CD4-positive, alpha-beta T cell treated with Interleukin-21 for 1 hour (primary cell): ENCODE measurements at places on chromosomes 6 and 20.
A peak's percentile ranks its signal among the peaks of the same experiment; 100 is the strongest.

- DNase-seq, result peak; percentile 15
Observed at GRCh38 chr6:49462071-49462470, 982 bp downstream of the MMUT start.

DNA sequence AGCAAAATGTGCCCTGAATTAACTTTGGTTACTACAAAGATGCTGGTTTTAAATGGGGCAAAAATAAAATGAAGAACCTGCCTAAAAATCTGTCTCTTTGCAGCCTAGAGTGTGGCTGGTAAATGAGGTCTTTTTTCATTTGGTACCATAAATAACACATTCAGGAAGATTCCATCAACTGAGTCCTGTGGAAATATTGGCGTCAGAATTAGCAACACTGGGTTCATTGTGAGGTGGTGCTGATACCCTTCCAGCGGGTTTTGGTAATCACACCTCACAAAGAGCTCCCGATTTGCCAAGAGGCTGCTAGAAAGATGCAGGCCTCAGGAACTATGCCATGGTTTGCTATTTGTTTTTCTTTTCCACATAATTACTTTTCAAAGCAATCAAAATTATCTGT lies 55.3 kb downstream of the FAM50B start:
- no peak for DNase-seq

DNA sequence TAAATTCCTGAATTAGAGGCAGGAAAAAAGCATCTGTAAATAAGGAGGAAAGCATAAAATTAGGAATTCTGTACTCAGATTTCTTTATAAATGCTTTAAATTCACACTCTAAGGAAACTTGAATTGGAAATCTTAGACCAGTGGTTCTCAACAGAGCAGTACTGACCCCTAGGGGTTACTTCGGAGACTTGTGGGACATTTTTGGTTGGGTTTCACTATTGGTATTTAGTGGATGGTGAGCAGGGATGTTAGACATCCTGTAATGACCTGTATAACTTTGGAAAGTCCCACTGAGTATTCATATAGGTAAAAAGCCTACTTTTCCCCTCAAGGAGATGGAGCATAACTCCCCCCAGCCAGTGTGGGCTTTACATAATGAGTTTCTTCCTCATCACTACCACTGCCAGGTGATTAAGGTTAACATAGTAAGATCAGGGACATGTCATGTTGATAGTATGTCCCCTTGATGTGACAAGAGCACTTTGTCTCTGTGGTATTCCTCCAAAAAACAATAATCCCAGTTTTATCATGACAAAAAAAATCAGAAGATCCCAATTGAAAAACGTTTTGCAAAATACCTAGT lies 31.0 kb downstream of the GLO1 start:
- DNase-seq, result peak; percentile 58

GRCh38 chr6:167779129-167779992 lies 47.4 kb upstream of the AFDN start:
- no peak for DNase-seq

DNA sequence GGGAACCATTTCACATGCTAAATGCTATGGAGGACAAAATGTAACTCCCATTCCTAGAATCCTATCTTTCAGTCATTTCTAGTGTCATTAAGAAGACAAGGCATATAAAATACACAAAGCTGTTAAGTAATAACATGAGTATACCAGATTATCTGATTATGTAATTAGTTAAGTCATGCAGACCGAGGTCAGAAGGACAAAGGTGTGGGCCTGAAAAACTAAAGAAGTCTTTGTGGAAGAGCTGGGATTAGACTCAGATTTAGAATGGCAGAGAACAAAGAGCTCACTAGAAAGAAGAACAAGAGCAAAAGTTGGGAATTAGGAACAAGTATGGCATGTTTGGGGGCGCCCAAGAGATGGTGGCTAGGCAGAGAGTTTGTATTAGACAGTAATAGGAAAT lies 37.0 kb downstream of the EFHC1 start:
- no peak for DNase-seq

- DNase-seq, result no peak
Observed at GRCh38 chr6:168703990-168704389, 263.0 kb downstream of the SMOC2 start.

GRCh38 chr6:24926192-24926591 lies 9.6 kb downstream of the RIPOR2 start:
- peak; percentile 51 for DNase-seq

DNA sequence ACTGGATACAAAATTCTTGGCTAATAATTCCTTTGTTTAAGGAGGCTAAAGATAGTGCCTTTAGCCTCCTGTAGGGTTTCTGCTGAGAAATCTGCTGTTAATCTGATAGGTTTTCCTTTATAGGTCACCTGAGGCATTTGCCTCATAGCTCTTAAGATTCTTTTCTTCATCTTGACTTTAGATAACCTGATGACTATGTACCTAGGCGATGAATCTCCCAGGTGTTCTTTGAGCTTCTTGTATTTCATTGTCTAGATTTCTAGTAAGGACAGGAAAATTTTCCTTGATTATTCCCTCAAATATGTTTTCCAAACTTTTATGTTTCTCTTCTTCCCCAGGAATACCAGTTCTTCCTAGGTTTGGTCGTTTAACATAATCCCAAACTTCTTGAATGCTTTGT lies 479.4 kb upstream of the MAN1A1 start:
- no peak for DNase-seq

DNA sequence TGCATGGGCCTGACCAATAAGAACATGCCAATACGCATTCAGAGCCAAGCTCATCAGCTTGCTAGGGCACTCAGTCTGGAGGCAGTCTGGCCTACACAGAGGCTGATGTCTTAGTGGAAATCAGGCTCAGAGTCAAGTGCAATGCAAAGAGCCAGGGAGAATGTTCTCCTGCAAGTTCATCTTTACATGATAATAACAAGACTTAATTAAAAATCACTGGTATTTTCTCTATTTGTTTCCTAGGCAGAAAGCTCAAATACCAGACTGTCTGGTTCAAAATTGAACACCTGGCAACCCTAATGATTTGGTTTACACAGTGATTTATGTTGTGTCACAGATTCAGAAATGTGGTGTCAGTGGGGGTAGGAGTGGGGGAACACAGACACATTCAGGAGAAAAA lies 689.3 kb upstream of the FLRT3 start:
- DNase-seq, result no peak

DNA sequence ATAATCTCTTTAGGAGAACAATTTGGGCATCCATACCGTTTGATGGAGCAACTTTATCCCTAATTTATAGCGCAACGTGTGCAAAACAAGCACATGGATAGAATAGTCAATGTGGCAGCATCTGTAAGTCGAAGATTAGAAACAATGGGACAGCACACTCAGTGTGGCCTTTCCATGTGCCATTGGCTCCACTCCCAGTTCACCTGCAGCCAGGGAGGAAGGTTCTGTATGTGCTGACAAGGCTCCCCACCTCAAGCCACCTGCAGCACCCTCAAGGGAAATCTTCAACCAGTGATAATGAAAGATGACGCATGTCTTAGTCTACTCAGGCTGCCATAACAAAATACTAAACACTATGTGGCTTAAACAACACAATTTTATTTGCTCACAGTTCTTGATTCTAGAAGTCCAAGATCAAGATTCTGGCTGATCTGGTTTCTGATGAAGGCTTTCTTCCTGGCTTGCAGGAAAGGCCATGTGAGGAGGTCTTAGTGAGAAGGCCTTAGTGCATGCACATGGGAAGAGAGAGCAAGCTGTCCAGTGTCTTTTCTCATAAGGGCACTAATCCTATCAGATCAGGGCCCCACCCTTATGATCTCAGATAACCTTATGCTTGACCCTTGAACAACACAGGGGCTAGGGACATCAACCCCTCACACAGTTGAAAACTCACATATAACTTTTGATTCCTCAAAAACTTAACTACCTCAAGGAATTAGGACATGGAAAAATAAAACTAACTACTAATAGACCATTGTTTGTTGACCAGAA lies 34.9 kb upstream of the SHLD1 start:
- DNase-seq, result peak; percentile 8

DNA sequence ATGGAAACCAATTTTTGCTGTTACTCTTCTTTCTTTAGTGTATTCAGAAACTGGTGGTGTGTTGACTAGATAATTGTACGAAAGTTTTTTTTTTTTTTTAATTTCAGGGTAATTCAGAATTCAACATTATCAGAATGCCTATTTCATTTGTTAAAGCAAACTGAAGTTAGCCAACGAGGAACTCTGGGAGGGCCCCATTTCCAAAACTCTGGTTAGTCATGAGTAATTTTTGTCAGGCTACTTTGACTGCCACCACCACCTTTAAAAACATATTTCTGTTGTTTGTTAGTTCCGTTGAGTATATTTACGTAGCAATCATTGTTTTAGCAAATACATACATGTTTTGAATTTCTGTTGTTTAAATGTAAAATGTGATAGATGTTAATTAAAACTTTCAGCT lies 763 bp downstream of the ZKSCAN8 start:
- DNase-seq, result no peak

DNA sequence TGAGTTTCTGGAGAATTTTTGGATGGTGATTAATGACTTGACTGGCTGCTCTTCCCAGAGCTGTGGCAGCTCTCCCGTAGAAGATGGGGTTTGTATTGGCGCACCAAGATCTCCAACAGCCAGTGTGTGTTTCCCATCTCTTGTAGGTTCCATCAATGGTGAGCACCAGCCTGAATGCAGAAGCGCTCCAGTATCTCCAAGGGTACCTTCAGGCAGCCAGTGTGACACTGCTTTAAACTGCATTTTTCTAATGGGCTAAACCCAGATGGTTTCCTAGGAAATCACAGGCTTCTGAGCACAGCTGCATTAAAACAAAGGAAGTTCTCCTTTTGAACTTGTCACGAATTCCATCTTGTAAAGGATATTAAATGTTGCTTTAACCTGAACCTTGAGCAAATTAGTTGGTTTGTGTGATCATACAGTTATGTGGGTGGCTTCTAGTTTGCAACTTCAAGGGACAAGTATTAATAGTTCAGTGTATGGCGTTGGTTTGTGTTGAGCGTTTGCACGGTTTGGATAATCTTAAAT lies 50.2 kb downstream of the CSE1L start:
- no peak for DNase-seq

- no peak for DNase-seq
Observed at GRCh38 chr20:63673951-63674350, 15.8 kb downstream of the RTEL1 start.

DNA sequence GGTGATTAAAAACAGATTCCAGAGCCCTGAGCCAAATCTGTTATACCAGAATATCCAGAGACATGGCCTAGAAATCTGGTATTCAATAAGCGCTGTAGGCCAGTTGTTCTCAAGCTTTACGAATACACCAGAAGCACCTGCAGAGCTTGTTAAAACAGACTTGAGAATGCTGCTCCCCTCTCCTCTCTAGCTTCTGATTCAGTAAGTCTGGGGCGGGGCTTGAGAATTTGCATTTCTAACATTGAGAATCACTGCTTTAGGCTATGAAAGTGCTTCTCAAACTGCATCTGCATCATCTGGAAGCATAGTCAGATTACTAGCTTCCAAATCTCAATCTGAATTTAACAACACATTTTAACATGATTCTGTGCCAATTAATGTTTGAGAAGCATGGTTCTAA lies 20.5 kb upstream of the MAN1A1 start:
- no peak for DNase-seq

DNA sequence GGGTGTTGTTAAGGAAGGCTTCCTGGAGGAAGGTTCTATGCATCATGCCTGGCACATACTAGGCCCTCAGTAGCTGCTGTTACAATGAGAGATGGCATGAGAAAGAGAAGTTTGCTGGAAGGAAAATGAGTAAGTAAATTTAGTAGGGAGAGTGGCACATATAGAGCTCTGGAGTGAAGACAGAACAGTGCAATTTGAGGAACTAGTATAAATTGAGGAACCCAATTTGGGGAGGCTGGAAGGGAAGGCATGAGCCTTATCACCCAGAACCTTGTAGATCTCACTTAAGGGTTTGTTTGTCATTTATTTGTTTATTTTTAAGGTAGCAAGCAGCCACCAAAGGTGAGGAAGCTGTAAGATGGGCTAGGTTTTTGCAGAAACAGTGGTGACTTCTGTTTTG lies 87.1 kb upstream of the SCGN start:
- no peak for DNase-seq

- DNase-seq, result no peak
Observed at GRCh38 chr6:32462609-32463008, 22.9 kb downstream of the HLA-DRA start.

- peak; percentile 31 for DNase-seq
Observed at GRCh38 chr6:25889877-25890853, 16.1 kb upstream of the SLC17A3 start.

DNA sequence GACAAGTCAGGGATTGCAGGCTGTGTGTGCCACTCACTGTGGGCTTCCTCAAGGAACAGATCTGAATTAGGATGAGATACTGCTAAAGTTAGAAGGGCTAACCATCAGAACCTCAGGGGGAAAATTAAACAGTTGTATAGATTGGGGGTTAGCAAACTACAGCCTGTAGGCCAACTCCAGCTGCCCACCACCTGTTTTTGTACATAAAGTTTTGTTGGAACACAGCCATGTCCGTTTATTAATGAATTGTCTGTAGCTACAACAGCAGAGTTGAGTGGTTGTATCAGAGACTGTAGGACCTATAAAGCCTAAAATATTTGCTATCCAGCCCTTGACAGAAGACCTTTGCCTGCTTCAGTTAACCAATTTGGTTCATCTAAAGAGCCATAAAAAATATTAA lies 127.2 kb upstream of the ECI2 start:
- no peak for DNase-seq

- no peak for DNase-seq
Observed at GRCh38 chr6:132719736-132720448, 6.0 kb upstream of the VNN1 start.

DNA sequence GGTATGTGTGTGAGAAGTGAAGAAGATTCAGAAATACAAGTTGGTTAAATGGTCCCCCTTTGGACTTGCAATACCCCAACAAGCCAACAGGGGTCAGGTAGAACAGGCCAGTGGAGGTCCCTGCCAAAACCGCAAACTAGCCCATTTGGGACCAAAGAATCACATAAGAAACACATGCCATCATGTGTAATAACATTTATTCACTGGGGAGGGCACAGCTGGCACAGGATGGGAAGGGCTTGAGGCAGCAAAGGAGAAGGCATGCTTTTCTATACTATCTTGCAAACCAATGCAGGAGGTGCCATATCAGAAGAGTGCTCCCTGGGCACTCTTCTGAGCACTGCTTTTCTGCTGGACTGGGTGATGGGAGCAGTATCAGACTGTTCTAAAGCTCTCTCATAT lies 116.1 kb upstream of the TRAF3IP2 start:
- DNase-seq, result peak; percentile 68

GRCh38 chr6:148379966-148380713 lies 37.5 kb downstream of the SASH1 start:
- no peak for DNase-seq

DNA sequence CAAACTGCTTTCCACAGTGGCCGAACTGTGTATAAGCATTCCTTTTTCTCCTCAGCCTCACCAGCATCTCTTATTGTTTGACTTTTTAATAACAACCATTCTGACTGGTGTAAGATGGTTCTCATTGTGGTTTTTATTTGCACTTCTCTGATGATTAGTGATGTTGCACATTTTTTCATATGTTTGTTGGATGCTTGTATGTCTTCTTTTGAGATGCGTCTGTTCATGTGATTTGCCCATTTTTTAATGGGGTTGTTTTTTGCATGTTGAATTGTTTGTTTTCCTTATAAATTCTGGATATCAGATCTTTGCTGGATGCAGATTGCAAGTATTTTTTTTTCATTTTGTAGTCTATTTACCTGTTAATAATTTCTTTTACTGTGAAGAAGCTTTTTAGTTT lies 11.2 kb upstream of the ZSCAN12 start:
- no peak for DNase-seq
